ENCODE measurements at places on chromosomes 5 and 9.

DNA sequence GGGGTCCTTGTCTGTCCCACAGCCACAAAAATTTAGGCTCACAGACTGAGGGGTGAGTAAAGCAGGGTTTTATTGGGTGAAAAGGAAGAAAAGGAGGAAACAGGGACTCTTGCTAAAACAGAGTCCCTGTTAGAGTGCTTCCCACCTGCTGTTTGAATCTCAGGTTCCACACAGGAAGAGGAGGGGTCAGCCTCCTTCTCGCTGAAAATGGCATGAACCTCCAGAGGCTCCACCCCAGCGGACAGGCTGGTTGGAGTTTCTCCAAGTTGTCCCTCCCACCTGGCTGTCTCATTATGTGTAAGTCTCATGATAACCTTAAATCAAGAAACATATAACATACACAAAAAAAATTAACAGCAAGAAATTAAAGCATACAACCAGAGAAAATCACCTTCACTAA, 28.3 kb upstream of the UHRF2 start:
- DNase-seq = no peak

DNA sequence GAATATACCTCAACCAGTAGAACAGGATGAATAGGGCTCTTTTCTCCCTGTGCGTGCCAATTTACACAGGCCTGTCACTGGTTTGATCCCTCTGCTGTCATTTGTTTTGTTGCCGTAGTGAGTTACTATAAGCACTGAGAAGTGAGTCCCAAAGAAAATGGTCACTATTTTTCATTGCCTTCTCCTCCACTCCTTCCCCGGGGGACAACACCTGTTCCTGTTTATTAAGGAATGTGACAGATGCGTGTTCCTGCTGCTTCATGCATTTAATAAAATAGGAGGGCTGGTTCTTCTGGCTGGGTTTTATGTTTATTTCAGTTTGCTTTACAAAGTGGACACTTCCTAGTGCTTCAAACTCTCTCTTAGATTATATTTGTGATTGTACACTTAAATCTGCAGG, 6.4 kb downstream of the THBS4 start:
- no peak for DNase-seq

DNA sequence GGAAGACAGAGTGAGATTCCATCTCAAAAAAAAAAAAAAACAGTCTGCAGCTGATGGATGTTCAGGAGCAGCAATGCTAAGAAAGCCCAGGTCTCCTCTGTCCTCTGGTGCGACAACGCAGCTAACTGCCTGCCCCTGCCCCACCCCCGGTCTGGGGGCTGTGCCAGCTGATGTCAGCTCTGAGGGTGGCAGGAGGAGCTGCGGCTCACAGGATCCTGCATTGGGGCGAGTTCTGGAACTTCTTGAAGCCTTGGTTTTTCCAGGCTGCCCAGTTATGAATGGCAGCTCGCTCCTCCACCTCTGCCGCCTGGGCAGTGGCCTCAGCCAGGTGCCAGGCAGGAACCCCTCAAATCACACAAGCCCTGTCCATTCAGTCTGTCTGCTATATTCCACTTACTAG, 113.5 kb downstream of the ROR2 start:
- no peak for DNase-seq

DNA sequence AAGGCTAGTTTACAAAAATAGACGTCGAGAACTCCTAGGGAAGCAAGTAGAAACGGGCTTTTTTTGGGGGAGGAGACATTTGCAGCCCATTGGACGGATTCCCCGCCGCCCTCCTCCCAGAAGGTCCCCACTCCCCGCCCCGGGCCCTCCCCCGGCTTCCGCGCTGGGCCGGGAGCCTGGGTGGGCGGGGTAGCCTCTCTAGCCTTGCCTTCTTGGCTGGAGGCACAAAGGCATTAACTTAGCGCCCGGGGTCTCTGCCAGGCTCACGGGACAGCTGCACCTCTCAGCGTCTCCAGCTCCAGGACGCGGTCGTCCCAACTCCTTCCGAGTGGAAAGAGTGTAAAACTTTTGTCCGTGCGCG, at the start of gene DMRTA1:
Gene DMRTA1, plus strand, starts transcription at position 236 of the 361 bp plus-strand sequence. CDS start 242 bp downstream, outside the sequence.
- DNase-seq = no peak

DNA sequence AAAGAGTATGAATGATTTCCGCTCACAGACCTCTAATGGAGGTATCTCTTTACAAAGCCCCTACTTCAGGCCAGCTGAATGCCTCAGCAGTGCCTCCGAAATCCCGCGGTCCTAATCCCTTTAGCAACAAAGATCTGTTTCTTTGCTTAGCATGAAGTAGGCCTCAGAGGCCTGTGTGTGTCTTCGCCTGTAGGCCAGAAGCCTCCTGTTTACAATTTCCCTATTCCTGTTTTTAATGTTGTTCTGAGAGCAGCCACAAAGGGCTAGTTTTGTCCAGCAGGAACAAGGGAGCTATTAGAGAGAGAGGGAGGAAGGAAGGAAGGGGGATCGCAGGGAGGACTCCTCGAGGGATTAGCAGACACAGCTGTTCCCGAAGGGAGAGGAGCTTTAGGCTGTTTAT, 166.4 kb upstream of the SPRY4 start:
- no peak for DNase-seq

- DNase-seq = peak; percentile 67
Measured at GRCh38 chr5:1380011-1380817, 35.3 kb upstream of the CLPTM1L start.
